ENCODE measurements at places on chromosomes 2 and 18.

DNA sequence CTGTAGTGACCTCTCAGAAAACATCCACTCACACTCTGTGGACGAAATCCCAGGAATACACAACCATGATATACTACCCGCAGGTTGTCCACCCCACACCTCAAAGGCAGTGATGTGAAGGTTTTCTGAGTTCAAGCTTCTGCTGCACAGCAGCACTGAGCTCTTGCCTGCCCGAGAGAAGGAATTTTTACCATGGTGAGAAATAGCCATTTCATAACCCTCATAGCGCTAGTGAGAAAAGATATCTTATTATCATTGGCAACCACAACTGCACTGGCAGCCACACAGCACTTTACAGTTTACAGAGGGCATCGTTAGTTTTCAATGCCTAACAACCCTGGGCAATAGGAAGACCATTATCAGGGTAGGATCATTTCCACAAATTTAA, 36.9 kb downstream of the NAPG start:
- no peak for DNase-seq

- no peak for DNase-seq
These were observed 311.9 kb downstream of the MYCN start for GRCh38 chr2:16252251-16252650.

- no peak for DNase-seq
These were observed 75.5 kb downstream of the HS1BP3 start for GRCh38 chr2:20575414-20575813.

- no peak for DNase-seq
These were observed 54.8 kb upstream of the CCDC68 start for GRCh38 chr18:55014095-55014494.
